ENCODE measurements at places on chromosomes 5 and 9.

DNA sequence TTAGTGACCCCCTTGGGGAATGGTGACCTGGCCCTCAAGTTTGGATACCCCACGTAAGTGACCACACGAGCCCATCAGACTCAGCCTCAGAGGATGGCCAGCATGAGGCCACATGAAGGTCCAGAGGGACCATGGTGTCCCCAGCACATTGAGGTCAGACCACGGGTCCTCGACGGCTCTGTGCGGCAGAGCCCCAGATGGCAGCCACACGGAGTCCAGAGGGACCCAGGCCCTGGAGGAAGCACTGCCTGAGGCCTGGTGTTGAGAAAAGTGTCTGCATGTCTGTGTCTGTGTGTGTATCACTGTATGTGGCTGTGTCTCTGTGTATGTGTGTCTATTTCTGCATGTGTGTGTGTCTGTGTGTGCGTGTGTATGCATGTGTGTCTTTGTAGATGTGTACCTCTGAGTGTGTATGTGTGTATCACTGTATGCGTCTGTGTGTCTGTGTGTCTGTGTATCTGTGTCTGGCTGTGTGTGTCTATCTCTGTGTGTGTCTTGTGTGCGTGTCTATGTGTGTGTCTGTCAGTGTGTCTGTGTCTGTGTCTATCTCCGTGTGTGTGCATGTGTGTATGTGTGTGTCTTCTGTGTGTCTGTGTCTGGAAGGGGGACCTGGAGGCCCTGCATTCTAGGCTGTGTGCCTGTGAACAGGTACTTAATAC is 992 bp downstream of the LCNL1 start:
- no peak for DNase-seq

DNA sequence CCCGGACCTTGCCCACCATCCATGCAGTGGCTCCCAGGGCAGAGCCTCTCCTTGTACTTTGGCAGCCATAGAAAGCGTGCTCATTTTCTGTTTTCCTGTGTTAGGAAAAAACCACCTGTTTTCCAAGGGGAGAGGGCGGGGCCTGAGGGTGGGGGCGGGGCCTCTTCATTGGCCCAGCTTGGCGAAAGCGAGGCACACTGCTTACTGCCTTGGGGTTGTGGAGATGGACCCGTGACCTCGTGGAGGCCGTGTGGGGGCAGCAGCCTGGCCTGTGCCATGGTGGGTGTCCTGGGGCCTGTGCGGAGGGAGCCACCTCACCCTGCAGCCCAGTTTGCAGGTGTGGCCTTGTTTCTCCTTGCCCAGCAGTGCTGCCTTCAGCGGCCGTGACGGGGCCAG is 4.4 kb upstream of the TOR4A start:
- DNase-seq, result no peak

- DNase-seq, result no peak
Observed at GRCh38 chr9:136124976-136125692, 6.5 kb upstream of the TMEM250 start.

DNA sequence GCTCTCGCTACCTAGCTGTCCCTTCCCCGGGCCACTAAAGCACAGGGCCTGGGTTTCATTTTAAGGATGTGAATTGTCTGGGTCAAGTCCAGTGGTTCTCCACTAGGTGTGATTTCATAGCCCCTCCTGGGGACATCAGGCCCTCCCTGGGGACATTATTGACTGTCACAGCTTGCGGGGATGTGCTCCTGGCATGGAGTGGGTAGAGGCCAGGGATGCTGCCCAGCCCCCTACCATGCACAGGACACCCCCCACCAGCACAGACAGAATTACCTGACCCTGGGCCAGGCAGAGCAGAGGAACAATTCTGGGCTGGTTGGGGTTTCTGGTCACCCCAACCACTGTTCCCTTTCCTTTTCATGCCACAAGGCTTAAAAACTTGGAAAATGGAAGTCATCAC is 4.1 kb downstream of the FAM78A start:
- no peak for DNase-seq

Measured in GM10248 (cell line).